ENCODE measurements at places on chromosomes 12 and 14. TPM values are rescaled to one million over a fixed set of nuclear protein-coding genes. Genes with fewer than 3 reads are reported as not detected.

CALM1 gene
- total RNA-seq = 1,414 TPM

GRCh38 chr14:21882226-21882625 is 208.6 kb upstream of the OR4E1 start:
- no peak for DNase-seq

DNA sequence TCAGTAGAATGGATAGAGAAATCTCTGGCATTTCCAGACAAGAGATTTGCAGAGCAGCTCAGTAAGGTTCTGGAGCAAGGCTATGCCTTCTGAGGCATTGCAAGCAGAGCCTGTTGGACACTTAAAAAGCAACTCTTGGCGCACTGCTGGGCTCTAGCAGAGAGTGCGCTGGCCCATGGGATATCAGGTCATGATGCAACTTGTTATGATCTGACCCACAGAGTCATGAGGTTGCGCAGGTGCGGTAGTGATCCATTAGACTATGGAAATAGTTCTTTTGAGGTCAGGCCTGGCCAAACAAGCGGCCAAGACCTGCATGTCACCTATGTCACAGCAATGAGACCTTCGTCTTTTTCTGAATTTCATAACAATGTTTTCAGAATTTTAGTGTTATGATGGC is 168.6 kb downstream of the TMTC3 start:
- DNase-seq = peak; percentile 24

GRCh38 chr12:85831327-85831990 is 4.8 kb downstream of the RASSF9 start:
- no peak for DNase-seq

NCOR2 gene
- total RNA-seq = 10.5 TPM

SMOC1 gene
- 5.2 TPM for total RNA-seq

GRCh38 chr14:102957222-102957621 is 34.8 kb downstream of the AMN start:
- DNase-seq = no peak

DNA sequence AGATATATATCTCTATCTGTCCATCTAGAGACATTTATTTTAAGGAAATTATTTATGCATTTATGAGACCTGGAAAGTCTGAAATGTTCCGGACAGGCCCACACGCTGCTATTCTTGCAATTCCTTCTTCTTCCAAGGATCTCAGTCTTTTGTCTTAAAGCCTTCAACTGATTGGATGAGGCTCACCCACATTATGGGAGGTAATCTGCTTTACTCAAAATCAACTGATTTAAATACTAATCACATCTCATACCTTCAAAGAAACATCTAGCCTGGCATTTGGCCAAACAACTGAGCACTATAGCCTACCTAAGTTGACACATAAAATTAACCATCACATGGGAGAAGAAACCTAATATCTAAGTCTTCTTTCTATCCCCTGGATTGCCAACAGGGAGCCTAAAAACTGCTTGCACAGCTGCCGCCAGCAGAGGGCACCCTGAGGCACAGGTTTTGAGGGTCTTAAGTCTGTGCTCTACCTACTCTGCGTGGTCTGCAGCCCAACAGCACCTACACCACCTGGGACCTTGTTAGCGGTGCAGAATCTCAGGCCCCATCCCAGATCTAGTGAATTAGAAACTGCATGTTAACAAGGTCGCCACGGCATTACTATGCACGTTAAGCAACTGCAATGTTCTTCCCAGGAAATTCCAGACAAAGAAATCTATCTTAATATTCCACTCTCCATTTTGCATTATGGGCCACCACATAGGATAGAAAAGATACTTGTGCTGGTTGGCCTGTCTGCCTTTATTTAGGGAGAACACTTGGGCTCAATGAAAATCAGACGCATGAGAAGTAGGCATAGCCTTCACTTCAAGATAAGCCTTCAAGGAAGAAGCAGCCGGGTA is 249.7 kb downstream of the FOXG1 start:
- peak; percentile 72 for DNase-seq

PZP gene
- 0.22 TPM for total RNA-seq

DNA sequence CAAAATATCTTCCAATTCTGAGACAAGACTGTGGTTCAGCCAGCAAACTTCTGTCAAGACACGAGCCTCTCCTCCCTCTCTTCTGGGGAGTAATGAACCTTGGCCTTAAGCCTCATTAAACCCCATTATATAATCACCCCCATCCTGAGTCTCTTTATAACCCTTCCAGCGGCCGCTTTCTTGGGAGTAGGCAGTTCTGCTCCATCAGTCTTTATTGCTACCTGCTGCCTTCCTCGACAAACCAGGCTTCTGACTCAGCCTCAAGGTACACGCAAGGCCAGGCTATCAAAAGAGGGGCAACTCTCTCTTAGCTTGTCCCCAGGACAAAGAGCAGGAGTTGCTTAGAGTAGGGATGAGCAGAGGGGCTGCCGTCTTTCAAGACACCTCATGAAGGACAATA is 300.8 kb upstream of the NOS1 start:
- no peak for DNase-seq

DNA sequence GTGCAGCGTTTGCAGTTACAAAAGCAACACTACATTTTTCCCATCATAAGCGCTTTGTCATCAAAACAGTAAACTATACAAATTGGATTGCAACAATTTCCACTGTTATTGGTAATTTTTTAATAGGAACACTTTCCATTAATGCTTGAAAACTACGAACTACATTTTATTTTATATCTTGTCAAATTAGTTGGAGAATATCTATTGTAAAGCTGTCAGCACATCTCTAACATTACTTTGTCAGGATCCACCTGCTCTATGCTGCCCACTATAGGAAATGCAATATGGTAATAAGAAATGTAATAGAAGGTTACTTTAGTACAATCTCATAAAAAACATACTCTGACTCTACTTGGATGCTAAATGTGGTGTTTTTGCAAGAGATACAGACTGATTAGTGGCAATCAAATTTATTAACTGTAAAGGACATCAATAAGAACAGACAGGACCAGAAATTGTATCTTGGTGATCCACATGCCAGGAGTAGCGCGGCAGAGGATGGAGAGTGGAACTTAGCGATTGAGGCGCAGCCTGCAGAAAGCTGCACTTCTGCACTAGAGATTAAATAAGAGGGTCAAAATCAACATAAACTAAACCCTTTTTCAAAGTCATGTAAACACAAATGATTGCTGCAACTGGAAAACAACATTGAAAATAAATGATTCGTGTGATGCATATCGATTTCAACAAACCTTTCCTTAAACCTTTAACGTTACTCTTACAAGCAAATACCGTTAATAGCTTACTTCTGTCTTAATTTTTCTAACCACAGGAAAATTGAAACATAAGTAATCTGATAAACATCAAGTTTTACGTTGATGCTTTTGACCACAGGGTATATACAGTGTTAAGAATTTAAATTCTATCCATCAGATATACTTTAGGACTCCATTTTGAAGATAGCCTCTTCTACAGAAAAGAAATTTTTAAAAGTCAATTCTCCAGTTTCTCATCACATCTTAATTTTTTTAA is 3.6 kb upstream of the ARID2 start:
- DNase-seq = peak; percentile 68

KCNA5 gene
- not detected for total RNA-seq

Measured in lung microvascular endothelial cell (primary cell).